Skeletal muscle cell (primary cell): ENCODE measurements at places on chromosomes 6 and 20.

DNA sequence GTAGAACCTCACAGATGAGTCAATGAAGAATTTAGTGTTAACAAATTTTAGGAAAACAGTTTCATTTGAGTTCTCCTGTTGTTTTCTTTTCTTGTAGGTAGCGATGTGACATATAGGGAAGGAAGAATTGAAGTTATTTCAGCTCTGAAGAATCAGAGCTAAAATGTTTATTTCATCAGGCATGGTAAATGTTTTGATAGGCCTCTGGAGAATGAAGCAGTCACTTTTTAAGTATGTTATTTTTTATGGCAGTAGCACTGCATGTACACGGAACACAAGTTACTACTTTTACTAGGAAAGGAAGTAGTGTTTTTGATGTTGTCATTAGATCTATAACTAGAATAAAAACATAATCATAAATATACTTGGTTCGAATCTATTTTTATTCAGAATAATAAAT is 1357.3 kb upstream of the CITED2 start:
- DNase-seq: no peak

- DNase-seq: no peak
Observed at GRCh38 chr6:7546020-7546369, 4.5 kb downstream of the DSP start.

DNA sequence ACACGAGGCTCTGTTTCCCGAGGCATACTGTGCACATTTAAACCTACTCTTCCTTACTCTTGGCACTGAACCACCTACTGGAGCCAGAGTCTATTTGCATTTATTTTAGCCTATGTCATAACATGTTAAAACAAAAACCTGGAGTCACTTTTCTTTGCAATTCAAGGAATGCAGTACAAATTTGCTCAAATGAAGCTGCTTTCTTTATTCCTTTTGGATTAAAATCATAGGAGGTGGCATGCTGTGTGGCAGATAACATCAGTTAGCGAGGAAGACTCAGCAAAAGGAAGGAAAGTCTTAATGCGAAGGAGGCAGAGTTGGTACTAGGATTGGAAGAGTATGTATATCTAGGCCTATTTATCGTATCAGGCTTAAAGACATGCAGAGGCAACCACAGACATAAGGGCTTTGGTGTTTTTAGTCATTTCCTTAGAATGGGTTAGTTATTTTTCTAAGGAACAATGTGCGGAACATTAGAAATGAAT is 92.9 kb downstream of the SAMD3 start:
- DNase-seq: no peak

DNA sequence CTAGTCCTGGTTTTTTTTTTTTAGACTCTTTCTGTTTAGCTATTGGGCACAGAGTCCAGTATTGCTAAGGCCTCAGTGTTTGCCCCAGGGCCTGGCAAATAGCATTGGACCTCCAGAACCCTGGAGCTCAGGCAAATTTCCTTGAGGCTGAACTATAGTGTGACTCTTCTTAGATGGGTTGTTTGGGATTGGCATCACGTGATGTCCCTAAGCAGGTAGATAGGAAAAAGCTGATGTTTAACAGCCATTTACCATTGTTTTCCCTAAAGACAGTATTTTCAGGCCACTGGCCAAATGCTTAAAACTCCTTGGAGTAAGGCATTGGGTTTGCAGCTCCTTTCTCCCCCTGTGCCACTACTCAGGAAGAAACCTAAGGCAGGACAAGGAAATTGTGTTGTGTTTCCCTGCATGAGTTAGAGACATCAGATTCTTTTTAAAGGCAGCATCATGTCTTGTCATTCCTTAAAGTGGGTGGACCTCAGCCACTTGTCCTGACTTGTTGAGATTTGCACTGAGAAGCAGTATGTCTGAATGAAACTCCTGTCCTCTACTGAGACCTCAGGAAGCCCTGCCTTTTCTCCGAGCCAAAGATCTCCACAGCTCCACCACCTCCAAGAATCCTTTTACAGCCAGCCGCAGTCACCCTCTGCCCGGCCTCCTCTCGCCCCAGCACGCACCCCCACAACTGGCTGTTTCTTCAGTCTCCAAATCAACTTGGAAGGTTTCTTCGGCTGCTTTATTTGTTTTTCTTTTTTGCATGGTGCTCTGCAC is 46.2 kb upstream of the RNF144B start:
- DNase-seq: no peak

- no peak for DNase-seq
Observed at GRCh38 chr6:69362209-69362608, 434.6 kb downstream of the LMBRD1 start.

DNA sequence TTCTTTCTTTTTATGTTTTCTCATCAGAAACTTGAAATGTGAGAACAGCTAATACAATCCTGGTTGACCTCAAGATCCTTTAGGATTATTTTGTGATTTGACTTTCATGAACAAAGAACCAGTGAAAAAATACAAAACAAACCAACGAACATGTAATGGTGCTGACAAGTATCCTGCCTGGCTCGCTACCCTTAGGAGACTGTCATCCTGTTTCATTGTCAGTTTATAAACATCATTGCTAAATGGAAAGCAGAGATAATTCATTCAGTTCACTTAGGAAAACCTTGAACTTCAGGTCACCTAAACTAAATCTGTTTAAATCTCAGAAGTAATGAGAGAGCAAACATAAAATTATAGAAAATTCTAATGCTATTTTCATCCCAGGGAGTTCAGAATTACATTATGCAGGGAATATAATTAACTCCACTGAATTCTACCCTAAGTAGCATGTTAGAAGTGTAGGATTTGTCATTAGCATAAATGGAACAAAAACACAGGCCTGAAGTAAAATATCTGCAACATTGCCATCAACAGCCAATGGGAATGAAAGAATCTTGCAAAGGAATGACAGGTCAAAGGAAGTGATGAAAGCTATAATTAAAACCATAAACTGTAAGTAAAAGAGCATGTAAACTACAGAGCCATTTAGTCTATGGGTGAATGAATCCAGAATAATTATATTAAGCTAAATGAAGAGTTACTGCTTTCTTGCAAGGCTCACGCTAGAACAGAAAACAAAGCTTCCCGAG is 401.2 kb upstream of the MANEA start:
- no peak for DNase-seq

GRCh38 chr6:26400626-26401025 is 1.4 kb upstream of the BTN3A1 start:
- no peak for DNase-seq

GRCh38 chr6:126377594-126378153 is 37.8 kb downstream of the CENPW start:
- DNase-seq: no peak

GRCh38 chr6:167988945-167989841 is 8.3 kb upstream of the KIF25 start:
- no peak for DNase-seq

- DNase-seq: no peak
Observed at GRCh38 chr20:14685183-14685582, 347.8 kb upstream of the FLRT3 start.

- DNase-seq: no peak
Observed at GRCh38 chr20:44264287-44264686, 17.2 kb downstream of the GDAP1L1 start.
